ENCODE measurements at places on chromosomes 1 and 21.

DNA sequence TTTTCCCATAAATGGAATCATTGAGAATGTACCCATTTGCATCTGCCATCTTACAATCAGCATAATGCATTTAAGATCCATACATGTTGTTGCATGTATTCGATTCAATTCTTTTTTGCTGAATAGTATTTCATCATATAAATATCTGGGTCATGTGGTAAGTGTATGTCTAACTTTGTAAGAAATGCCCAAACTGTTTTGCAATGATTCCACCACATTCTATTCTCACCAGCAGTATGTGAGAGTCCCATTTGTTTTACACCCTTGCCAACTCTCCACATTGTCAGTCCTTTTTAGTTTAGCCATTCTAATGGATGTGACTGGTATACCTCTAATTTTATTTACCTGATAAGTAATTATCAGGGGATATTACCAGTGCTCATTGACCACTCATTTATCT, 115.8 kb upstream of the PBX1 start:
- no peak for DNase-seq

DNA sequence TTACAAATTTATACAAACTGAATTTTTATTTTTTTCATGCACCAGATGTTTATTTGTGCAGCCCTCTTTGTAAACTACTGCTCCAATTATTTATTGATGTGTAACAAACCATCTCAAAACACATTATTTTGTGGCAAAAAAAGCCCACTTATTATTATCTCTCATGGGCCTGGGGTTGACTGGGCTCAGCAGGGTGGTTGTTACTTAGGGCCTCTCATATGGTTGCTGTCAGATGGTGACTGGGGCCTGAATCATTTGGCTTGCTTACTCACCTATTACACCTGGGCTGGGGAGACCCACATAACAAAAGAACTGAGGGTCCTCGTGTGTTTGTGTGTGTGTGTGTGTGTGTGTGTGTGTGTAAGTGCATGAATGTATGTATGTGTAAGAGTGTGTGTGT, 52.5 kb upstream of the HSPA13 start:
- no peak for DNase-seq

DNA sequence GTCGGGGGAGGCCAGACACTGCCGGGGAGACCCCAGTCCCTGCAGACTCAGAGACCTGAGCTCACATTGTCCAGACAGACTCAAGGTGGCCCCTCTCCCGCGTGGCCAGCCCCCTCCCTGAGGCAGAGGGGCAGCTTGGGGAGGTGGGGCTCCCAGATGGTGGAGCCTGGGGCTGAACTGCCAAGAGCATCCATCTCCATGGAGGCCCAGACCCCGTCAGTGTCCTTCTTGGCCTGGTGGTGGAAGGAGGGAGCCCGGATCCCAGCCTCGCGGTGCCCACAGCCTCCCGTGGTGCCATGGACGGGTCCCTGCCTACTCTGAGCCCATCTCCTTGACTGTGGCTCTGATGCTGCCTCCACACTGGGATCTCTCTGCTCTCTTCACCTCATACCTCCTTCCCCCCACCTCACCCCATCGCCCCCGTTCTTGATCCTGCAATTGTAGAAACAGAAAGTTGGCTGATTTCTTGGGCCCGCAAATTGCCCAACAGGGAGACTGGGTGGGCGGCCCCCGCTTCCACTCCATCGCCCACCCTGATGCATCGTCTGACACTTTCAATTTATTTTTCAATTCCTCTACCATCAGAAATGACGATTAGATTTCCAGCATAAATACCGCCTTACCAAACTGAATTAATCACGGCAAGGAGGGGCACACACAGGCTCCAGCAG, 348.9 kb downstream of the MATN1 start:
- DNase-seq = peak; percentile 52

DNA sequence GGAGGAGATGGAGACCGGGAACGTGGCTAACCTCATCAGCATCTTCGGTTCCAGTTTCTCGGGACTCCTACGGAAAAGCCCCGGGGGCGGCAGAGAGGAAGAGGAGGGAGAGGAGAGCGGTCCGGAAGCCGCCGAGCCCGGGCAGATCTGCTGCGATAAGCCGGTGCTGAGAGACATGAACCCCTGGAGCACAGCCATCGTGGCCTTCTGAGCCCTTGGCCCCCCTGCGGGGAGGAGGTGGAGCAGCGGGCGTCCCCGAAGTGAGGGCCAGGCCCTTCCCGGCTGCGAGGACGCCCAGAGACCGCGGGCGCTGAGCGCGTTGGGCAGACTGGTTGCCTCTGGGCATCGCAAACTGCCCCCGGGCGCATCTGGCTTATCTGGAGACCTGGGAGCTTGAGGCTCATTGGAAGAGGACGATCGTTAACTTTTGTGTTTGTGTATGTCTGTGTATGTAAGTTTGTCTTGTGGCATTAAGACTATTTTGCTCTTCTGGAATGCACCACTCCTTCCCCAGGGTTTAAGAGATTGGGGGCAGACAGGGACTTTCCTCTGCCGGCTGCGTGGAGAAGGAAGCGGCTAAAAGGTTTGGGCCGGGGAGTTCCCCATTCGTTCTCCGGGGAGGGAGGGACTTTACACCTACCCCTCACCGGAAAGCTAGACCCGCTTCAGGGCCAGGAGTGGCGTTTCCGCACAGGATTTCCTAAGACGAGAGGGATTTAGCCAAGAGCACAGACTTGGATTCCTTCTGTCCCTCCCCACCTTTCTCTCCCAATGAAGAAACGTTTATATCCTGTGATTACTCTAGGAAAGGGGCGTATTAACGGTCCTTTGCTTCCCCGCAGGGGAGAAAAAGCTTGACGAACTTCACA, 1.4 kb downstream of the IER5 start:
- DNase-seq = peak; percentile 70

DNA sequence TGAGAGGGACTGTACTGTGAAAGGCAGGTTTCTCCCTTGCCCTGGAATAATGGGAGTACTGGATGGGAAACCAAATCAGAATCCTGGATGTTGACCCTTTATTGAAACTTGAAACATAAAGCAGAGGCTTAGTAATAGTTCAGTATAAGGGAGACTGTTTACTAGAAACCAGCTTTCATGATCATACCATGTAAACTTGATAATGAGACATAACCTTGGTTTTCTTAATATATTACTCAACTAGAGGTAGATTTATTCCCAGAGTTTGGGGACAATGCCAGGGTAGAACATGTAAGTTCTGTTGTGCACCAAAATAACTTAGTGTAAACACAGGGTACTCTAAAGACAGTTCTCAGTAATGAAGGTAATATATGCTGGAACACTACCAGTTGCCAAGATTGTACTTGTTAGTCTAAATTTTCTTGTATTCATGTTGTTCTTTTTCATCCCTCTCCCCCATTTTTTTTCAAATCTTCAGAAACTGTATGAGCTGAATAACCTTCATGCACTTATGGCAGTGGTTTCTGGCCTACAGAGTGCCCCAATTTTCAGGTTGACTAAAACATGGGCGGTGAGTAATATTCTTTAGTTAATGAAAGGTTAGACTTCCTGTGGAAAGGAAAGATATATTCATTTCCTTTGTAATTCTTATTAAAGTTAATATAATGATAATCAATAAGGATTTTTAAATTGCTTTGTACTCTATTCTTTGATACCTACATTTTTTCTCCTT, 49.6 kb downstream of the ANGPTL1 start:
- no peak for DNase-seq

DNA sequence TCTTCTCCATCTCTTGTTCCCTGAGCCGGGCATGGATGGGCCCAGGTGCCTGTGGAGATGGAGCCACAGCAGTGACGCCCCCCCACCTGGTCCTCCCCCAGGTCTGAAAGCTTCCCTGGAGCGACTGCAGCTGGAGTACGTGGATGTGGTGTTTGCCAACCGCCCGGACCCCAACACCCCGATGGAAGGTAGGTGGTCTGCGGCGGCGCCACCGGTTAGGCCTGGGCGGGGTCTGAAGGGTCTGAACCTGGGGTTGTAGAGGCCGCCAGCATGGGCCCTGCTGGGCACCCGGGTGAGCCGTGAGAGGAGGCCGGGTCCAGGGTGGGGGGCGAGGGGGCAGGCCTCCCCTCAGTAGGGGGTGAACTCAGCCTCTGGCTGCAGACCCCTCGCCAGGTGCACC, 44.6 kb downstream of the KCNAB2 start:
- no peak for DNase-seq

GRCh38 chr1:189977184-189977583, 500.5 kb downstream of the BRINP3 start:
- DNase-seq = no peak

DNA sequence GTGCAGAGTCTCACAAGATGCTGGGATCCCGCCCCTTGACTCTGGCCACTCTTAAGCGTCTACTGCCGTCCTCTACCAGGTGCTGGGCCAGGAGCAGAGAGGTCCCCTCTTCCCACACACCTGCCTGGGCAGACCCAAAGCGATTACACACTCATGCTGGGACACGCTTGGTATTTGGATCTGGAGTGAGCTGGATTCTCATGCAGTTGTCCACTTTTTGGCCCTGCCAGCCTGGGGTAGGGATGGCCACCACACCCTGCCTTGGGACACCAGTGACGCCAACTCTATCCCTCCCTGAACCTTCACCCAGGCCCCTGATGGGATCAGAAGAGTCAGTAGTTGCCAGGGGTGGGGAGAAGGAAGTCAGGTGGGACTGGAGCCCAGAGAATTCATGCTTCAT, 28.6 kb downstream of the ITPKB start:
- no peak for DNase-seq

- DNase-seq = no peak
Observed at GRCh38 chr21:46191686-46192575, 7.7 kb upstream of the SPATC1L start.

GRCh38 chr1:202998836-202999750, 8.1 kb upstream of the TMEM183A start:
- DNase-seq = peak; percentile 53

DNA sequence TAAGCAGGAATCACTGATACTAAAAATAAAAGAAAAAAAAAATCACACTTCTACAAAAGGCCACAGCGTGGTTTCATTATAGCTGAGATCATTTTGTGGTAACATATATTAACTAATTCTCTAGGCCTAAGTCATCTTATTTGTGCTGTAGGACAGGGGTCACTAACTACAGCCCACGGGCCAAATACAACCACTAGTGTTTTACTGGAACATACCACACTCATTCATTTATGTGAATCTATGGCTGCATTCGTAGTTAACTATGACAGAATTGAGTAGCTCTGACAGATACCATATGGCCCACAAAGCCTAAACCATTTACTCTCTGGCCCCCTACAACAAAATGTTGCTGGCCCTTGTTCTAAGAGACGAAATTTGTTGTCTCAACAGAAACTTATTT, 224.4 kb downstream of the VAV3 start:
- peak; percentile 26 for DNase-seq

DNA sequence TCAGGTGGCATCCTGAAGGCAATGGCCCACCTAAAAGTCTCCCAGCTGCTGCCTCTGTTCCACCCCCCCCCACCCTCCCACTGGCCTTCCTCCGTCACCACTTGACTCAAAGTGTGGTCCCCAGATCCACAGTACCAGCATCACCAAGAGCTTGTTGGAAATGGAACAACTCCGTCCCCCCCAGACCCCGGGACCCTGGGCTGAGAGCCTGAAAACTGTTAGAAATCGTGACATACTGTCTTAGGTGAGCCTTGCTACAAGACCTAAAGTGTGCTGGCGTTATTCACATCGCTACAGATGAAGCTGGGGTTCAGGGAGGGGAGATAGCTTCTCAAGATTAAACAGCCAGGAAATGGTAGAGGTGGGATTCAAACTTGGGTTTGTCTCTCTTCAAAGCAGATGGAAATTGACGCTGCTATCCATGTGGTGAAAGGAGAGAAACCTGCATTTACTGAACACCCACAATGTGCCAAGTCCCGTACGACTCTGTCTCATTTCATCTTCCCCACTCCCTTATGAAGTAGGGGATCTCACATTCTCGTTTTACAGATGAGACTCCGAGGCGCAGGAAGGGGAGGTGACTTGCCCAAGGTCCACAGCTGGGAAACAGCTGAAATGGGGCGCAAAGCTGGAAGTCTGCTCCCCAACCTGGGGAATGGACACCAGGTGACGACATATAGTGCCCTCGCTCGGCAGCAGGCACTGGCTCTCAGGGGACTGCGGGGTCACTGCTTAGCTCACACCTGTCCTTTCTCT, 52.8 kb upstream of the IFFO2 start:
- no peak for DNase-seq

GRCh38 chr1:217393896-217394295, 237.0 kb downstream of the GPATCH2 start:
- no peak for DNase-seq

DNA sequence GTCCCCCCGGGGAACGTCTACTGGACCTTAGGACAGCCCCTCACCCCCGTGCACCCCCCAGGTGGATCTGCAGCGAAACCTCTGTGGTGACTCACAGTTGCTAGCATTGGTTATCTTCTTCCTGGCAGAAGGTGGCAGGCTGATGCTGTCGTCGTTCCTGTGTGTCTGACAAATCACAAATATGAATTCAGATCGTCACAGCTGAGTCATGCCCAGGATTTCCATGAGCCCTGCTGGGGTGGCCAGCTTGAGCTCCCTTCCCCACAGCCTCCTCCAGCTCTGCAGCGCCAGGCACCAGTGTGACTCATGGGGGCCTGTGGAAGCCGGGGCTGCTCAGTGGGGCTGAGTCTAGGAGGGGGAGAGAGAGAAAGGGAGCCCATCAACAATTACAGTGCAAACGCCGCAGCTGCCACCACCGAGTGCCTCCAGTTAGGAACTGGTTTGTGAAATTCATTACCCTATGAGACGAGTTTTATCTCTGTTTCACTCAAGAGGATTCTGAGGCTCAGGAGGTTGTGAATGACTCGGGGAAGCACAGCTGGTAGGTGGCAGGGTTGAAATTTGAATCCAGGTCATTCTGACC, 197.9 kb downstream of the DYRK1A start:
- peak; percentile 61 for DNase-seq

DNA sequence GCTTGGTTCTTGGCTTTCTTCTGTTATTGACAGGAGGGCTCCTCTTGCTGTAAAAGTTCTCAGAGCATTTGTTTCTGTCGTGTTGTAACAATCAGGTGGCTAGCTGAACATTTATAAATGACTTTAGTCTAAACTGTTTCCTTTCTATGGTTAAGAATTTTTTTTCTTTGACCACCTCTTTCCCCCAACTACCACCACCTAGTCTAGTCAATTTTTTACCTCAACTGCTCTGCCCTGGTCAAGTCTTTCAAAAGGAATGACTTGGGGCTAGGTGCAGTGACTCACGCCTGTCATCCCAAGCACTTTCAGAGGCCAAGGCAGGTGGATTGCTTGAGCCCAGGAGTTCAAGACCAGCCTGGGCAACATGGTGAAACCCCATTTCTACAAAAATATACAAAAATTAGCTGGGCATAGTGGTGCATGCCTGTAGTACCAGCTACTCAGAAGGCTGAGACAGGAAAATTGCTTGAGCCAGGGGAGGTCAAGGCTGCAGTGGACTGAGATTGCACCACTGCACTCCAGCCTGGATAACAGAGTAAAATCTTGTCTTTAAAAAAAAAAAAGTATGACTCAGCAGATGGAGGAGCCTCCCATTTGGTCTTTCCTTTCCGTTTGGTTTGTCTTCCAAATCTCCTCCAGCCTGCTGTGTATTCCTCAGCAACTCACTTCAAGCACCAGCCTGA, 40.7 kb downstream of the MAP3K21 start:
- no peak for DNase-seq

- no peak for DNase-seq
Observed at GRCh38 chr1:119373465-119373864, 4.9 kb downstream of the HAO2 start.

Data from kidney (tissue), 22 donors.